ENCODE measurements at places on chromosomes 2 and 18.

GRCh38 chr2:146990311-146991054 is 854.3 kb upstream of the ACVR2A start:
- DNase-seq, result no peak

DNA sequence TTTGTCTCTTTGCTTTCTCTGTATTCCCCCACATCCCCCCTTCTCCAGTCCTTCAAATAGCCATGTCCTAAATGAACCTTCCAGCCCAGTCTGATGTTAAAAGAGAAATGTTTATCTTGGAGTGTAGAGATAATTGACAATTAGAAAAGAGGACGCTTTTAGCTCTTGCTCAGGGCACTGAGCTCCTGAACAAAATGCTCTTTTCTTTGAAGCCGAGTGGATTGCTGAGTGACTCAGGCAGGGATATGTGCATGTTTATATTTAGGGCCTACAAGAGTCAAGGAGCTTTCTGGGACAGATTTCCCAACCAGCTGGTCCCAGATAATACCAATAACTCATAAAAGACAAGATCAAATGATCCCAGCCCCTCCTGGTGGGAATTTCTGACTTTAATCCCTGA is 88.0 kb upstream of the SETBP1 start:
- DNase-seq, result no peak

DNA sequence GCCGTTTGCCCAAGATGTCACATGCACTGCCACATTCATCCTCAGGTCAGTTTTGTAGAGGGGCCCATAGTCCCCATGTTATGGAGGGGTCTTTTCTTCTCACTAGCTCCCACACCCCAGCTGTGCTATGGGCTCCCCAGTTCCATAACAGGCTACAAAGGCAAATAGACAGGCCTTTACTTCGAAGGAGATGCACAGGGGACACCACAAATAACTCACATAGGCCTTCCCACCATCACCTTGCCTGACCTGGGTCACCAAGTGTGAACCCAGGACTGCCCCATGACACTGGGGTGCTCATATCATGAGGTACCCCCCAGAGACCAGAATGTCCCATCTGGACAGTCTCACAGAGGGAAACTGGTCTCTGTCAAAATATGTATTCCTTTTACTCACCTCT is 15.0 kb upstream of the INO80C start:
- DNase-seq, result no peak

DNA sequence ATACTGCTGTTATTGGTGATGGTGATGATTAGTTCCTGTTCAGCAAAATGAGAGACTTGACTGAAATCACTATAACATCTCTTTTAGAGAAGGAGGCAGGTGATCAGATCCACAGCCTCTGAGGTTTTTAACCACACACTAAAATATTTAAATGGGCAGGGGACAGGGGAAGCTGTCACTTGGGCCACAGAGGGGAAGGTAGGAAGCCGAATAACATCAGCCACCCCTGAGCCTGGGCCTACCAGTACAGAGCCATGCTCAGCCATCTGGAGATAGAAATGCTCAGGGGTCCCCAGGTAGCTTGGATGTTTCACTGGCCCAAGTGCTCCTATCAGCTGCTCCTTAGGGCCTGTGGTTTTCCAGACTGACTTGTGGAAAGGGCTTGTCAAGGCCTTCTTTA is 122.3 kb downstream of the MRO start:
- no peak for DNase-seq

DNA sequence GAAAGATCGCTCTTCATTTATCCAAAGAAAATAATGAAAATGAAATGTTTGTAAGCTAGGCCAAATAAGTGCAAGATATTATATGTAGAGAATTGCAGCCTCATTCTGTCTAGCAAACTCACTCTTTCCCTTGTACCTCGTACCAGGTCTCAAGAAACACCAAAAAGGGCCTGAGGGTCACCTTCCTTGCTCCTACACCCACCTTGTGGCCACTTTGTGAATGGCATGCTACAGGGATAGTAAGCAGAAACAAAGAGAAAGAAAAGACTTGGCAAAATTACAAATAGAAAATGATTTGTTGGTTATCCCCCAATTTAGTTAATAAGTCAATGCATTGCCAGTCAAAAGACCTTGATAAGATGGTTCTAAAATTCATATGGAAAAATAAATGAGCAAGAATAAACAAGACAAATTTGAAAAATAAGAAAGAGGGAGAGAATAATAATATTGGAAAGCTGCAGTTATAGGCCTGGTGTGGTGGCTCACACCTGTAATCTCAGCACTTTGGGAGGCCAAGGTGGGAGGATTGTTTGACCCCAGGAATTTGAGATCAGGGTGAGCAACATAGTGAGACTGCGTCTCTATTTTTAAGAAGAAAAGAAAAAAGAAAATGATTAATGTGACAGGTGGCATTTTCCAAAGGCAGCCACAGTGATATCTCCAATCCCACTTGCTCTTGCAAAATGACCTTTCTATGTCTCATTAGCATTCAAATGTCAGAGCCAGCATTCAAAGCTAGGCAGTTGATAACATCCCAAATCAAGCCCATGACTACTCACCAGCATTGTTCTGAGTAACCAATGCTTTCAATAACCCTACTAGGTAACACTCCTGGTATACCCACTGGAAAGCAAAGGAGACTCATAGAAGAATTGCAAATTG is 38.8 kb upstream of the BMP10 start:
- DNase-seq, result peak; percentile 84

GRCh38 chr18:2326999-2327398 is 244.3 kb downstream of the METTL4 start:
- DNase-seq, result no peak

DNA sequence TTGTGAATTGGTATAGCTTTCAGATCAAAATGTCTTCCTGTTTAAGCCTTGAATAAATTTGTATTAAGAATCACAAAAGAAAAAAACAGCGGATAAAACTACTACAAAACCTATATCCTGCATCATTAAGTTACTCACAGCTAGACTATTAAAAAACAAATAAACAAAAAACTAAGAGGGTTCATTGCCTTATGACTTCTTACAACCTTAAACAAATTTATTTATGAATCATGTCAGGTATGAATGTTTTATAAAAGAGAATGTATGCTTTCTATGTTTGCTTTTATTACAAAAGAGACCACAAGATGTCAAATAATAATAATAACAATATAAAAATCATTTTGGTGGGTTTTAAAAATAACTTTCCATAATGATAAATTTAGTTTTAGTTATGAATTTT is 109.6 kb downstream of the FIGN start:
- no peak for DNase-seq

GRCh38 chr2:53303012-53303578 is 464.5 kb upstream of the CHAC2 start:
- no peak for DNase-seq

- no peak for DNase-seq
Observed at GRCh38 chr2:237465515-237466148, 21.4 kb upstream of the MLPH start.

DNA sequence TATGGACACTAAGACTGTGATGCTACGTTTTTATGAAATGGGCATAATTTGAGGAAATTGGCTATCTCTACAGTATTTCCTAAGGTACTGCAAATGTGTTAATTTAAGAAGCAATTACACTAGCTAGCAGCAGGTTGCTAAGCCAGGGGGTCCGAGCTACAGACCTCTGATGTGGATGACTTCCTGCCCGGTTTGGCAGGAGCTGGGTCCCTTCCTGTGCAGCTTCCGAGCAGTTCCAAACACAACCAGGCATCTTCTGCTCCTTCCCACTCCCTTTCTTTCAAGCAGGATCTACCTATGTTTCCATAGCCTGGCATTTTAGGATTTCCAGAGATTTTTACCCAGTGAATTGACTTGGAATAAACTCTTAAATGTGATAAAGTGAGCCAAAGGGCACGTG is 55.7 kb downstream of the SCN2A start:
- DNase-seq, result no peak

GRCh38 chr18:53886058-53886457 is 338.4 kb downstream of the MBD2 start:
- DNase-seq, result no peak

DNA sequence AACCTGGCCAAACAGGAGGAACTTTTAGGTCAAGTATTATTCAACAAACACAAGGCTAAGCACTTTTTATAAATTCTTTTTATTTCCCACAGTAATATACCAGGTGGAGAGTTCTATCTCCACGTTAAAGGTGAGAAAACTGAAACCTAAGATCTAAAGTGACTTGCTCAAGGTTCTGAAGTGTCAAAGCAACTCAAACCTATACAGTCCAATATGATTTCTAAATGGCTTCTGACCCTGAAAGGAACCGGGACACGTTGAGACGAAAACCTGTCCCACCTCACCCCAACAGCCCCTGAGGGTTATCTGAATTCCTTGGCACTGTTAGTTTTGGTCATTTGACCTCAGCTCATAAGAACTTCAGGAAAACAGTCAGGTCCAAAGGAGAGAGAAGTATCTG is 814.5 kb upstream of the LRATD1 start:
- DNase-seq, result no peak

DNA sequence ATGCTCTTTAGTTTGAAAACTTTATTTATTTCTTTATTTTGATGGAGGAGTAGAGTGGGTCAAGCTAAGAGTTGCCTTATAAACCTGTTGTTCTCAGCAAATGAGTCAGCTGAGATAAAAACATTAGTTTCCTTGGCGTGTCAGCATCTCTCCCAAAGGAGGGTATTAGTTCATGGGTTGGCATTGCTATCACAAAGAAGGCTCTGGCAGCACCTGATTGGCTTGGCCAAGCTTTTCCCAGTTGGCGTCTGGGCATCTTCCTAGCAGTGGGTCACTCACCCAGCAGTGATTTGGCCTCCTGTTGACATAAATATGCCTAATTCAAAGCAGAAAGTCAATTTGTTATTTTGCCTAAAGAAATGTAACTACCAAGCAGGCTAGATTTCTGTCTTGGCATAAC is 200.7 kb upstream of the TNP1 start:
- no peak for DNase-seq

GRCh38 chr2:67260343-67261277 is 136.5 kb upstream of the ETAA1 start:
- no peak for DNase-seq

Measured in T-helper 1 cell (primary cell).